Activated T-cell treated with anti-CD3 and anti-CD28 coated beads for 1 hour (primary cell): ENCODE measurements at places on chromosomes 7 and 10.

DNA sequence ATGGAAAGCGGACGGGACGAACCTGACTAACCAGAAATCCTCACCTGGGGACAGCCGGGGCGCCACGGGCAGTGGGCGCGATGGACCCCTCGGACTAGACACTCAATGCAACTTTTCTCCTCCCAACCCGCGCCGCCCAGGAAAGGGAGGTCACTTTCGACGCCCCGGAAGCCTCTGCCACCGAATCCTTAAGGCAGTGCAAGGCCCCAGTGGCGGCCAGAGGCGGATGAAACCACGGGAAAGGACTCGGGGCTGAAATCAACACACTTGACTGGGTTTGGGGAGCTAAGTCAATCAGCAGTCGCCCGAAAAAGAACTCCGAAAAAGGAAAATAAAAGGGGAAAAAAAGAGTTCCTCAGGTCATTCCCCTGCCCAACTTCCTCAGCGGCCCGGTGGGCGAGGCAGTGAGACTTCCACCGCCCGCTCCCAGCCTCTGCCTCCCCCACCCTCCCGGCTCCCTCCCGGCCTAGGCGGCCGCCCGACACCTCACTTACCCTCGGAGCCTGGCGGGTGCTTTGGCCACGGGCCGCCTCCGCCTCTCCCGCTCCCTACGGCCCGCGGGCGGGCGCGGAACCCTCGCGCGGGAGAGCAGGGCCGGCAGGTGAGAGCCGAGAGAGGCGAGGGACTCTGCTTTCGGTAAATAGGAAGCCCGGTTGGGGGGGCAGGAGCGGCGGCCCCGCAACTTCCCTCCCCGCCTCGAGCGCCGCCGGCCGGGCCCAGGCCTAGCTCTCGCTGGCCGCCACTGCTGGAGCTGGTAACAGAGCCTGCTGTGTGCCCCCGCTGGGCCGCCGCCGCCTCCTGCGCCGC, 518 bp downstream of the WAPL start:
- DNase-seq: peak; percentile 24

DNA sequence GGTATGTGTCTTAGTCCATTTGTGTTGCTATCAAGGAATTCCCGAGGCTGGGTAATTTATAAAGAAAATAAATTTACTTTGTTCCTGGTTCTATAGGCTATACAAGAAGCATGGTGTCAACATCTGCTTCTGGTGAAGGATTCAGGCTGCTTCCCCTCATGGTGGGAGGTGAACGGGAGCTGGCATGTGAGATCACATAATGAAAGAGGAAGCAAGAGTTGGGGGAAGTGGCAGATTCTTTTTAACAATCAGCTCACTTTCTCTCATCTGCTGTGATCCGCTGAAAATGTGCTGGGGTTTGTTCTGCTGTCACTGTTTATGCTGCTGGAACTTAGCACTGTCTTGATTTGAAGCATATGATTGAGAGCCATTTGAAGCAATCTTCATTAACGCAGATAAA, 730.0 kb upstream of the SORCS1 start:
- DNase-seq: no peak

DNA sequence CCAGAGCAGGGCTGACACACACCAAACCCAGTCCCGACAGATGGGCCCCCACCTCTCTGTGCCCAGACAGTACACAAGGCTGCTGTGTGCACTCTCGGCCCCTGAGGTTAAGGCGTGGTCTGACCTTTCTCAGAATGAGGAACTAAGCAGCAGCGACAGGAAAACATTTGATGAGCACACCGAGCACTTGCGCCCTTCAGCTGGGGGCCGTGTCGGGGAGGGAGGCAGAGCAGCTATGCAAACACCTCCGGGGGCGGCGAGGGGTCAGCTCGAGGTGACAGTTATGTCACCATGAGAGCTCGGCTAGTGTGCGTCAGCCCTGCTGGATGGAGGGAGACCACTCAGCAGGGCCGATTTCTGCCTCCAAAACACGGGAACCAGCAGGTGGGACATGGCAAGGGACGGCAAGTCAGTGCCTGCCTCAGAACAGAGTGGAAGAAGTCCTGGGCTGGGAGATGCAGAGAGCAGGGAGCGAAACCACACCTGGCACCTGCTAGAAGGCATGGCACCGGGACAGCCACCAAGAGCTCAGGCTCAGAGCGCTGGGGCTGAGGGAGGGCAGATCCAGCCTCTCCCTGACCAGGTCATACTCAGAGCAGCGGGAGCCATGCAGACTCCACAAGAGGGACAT, 57.4 kb downstream of the CHST15 start:
- DNase-seq: no peak

DNA sequence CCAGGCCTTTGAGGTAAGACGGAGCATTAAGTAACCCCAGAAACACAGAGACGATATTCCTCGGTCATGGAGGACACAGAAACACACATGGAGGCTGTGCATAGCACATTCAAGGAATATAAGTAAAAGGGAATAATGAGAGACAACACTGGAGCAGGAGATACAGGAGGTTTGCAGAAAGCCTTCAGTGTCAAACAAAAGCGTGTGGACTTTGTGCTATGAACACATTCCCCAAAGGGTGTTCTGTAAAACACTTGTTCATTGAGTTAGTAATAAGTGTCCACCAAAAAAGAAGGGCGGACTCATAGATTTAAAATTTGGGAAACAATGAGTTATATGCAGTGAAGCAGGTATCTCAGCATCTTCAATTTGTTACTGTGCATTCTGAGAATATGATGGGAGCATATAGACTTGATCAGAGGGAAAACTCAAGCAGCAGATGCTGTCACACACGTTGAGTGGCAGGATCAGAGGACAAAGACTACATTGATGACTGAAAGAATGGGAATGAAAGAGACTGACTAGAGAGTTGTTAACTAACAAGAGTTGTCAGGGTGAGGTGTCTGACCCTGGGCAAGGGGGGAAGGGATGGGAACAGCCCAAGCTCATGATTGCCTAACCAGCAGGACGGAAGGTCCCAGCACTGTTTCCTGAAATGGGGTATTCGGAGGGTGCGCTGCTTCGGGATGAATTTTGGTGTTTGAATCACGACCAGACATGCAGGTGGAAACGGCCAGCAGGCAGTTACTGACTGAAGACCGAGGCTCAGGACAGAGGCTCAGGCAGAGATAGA, 85.2 kb upstream of the VIPR2 start:
- DNase-seq: no peak

DNA sequence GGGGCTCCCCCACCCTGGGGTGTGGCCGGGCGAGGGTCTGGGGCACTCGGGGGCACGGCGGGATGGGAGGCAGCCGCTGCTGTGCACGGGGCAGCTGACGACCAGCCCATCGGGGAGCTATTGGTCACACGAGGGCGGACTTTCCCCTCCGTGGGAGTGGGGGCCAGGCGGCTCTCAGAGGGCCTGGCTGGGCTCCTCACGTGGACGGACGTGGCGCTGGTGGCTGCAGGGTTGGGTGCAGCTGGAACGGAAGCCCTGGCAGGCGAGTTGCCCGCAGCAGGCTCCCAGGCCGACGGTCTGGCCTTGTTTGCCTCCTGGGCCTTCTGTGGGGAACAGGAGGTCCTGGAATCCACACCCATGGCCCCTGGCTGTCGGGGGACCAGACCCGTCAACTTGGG, 14.3 kb downstream of the MICALL2 start:
- no peak for DNase-seq

- no peak for DNase-seq
Observed at GRCh38 chr10:86579883-86580520, 58.4 kb upstream of the WAPL start.

DNA sequence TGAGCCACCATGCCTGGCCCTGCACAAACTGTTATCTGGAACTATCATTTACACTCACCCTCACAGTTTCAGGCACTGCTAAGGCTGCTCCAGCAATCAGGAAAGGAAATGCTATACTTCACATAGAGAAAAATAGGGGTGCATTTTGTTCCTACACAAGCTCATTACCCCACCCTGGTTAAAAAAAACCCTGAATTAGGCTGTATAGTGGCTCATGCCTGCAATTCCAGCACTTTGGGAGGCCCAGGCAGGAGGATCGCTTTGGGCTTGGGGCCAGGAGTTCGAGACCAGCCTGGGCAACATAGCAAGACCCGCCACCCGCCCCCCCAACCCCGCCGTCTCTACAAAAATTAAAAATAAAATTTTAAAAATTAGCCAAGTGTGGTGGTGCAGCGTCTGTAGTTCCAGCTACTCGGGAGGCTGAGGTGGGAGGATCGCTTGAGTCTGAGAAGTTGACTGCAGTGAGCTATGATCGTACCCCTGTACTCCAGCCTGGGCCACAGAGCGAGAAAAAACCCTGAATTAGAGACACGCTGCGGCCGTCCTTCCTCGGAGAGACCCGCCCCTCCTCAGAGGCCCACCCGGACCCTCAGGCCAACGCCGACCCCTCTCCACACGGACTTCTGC, 539 bp downstream of the PTCD1 start:
- no peak for DNase-seq

- DNase-seq: no peak
Observed at GRCh38 chr7:7443806-7444350, 91.8 kb downstream of the COL28A1 start.

DNA sequence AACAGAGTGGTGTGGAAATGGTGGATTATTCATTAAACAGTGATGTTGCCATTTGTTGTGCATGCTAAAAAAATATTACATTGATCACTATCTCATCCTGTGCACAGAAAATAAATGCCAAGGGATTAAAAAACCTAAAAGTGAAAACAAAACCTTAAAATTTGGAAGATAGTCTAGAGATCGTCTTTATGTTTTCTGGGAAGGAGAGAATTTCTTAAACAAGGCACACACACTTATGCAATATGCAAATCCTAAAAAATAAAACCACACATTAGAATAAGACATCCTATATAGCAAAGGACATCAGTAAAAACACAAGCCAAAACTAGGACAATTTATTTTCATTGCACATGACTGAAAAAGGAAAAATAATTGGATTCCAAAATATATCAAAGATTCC, 54.5 kb downstream of the MACC1 start:
- no peak for DNase-seq

DNA sequence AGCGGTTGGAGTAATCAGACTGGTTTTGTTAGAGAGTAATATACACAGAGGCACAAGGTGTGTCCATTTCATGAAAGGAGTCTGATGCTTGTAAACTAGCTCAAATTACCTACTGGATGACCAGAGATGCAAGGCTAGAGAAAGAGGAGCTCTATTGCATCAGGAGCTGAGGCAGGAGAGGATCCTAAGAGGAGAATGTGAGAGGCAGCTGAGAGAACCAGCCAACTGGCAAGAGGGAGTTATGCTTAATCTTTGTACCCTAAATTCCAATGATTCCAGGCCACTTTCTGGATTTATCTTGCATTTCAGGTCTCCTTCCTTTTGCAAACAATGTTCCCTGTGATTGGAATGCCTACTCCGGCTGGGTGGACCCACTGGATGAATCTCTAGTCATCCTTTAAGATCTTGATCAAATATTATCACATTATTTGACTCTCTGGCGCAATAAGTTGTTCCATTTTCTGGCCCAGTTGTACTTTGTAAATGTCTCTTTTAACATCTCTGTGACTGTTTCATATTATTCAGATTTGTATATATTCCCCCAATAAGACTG, 57.5 kb upstream of the PTPN12 start:
- no peak for DNase-seq

- no peak for DNase-seq
Observed at GRCh38 chr7:29917641-29918040, 72.0 kb downstream of the SCRN1 start.

DNA sequence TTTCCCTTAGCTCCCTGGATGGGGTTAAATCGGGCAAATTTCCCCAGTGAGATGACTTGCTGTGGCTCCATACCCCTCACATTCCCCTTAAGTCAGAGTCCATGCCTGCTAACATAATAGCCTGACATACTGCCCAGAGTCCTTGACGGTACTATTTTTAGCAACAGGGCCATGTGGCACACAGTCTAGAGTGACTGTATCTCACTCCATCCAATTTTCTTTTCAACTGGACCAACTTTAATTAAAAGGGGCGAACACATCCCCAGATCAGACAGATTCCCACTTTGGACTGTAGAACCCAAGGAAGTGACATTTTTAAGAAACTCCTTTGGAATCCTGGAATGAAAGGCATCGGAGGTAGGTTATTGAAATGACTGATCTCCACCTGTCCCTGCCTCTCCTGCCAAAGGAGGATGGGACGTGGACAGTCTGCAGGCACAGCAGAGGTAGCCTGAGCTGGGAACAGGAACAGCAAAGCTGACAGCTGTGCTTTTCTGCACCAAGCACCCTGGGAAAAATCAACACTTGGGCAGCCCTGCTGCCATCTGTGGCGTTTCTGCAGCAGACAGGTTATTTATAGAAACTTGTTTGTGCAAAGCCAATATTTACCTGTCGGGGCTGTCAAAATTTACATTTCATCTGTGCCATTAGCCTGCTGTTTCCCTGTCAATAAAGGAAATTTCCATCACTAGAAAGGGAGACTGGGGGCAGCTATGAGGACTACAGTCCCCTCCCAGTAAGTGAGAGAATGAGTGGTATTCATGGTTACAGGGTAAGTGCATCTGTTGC, 221.5 kb upstream of the AOAH start:
- DNase-seq: no peak

DNA sequence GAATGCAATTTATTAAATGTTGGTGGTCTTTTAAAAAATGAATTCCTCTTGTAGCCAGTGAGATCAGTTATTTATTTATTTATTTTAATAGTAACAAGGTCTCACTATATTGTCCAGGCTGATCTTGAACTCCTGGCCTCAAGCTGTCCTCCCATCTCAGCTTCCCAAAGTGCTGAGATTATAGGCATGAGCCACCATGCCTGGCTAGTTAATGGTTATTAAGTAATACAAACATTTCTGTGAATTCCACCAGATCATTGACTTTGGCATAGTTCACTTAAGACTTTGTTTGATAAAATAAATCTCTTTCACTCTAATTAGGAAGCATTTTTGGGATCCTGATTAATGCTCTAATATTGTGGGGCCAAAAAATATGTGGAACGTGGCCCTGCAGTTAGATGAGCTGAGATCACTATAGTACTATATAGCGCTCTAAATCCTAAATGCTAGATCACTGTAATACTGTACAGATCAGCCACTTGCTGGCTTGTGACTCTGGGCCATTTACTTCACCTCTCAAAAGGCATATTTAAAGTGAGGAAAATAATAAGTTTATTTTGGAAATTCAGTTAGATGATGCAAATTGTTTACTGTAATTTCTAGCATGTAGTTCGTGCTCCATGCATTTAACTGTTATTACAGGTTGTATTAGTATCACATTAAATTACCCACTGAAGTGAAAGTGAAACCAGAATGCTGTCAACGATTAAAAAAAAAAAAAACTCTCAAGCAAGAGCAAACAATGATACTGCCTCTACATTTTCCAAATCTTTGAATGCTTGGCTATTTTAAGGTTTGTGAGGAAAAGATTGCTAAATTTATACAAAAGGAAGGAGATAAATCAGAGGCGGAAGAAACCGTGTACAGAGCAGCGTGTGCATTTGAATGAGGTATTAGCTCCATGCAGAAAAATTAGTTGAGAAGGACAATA, 15.9 kb upstream of the FAS start:
- no peak for DNase-seq

- DNase-seq: no peak
Observed at GRCh38 chr7:44287488-44288380, 37.7 kb downstream of the CAMK2B start.
